Left renal pelvis (tissue), 4 donors: ENCODE measurements at places on chromosomes 1 and 21. TPM values are rescaled to one million over a fixed set of nuclear protein-coding genes. Genes with fewer than 3 reads are reported as not detected.

DNA sequence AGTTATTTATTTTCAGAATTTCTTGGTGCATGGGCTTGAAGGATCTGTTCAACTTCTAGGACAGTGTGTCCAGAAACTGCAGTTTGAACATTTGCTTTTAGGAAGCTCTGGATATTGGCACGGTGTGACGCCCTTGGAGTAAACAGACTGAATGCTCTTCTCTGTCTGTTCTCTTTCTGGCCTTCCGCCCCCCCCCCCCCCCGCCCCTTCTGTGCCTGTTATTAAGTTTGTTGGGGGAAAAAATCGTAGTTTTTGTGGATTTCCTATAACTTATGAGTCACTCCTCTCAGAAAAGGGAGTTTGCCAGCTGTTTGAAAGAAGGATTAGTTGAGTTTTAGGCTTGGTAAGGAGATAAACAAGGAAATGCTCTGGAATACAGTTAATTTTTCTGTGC, 1.2 kb downstream of the KCTD3 start:
- DNase-seq = peak; percentile 29

DNA sequence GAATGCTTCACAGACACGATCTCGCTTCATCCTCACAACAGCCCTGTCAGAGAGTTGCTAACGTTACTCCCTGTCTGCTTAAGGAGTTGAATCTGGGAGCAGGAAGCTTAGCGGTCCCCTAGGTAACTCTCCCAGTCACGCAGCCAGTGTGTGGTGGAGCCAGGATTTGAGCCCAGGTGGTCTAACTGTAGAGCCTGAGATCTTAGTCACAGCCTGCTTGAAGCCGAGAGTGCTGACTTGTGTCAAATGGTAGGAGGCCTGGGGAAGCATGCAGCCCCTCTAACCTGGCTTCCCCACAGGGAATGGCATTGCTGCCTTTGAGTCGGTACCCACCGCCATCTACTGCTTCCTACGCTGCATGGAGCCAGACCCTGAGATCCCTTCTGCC, 4.1 kb downstream of the ADPRS start:
- DNase-seq = no peak

GRCh38 chr1:203465948-203466347, 9.7 kb upstream of the PRELP start:
- no peak for DNase-seq

- DNase-seq = peak; percentile 26
Measured at GRCh38 chr21:45923146-45923545, 58.4 kb upstream of the COL6A1 start.

DNA sequence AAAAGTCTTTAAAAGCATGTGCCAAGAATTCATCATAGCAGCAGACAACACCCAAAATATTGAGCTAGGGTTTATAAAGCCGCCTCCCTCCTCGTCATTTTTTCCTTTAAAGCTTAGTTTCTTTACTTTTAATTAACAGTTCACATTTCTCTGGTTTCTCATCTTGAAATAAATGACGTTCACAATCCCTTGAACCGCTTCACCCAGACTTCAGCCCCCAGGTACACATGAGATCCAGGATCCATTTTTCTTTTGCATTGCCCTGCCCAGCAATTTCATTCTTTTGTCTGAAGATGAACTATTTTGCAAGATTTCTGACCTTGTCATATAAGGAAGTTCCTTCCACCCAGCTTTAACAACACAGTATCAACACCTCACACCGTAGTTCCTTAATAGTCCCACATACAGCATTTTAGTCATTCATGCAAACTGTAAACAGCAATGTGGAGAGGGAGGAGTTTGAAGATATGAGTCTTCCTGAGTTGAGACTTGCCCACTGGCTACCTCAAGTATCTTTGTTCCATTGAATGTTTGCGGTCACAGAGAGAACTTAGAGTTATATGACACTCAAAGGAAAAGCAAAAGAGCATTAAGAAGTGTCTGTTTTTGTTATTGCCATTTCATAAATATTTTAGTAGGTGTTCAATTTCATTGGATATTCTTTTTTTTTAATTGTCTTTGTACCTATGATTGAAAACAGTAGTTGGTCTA, 35.3 kb upstream of the CACYBP start:
- DNase-seq = no peak

The CRNN gene
- not detected for polyA plus RNA-seq

DNA sequence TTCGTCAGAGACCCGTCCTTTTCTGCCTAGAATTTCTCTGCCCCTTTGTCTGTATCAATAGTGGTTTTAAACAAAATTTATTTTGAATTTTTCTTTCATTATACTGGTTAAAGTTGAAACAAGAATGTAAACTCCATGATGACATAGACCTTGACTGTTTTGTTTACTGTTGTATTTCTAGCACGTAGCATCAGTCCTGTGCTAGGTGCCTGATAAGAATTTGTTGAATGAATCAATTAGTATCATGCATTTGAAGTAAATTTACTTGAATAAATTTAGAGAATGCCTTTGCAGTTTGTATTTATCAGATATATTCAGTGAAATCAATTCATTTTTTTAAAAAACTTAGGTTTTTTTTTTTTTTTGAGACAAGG, 69.9 kb downstream of the EPB41 start:
- DNase-seq = no peak

- DNase-seq = no peak
Measured at GRCh38 chr1:76909311-76909710, 42.0 kb downstream of the ST6GALNAC5 start.

The HSD11B1 gene
- 0.17 TPM for polyA plus RNA-seq

GRCh38 chr1:226541231-226541630, 7.3 kb upstream of the STUM start:
- no peak for DNase-seq

DNA sequence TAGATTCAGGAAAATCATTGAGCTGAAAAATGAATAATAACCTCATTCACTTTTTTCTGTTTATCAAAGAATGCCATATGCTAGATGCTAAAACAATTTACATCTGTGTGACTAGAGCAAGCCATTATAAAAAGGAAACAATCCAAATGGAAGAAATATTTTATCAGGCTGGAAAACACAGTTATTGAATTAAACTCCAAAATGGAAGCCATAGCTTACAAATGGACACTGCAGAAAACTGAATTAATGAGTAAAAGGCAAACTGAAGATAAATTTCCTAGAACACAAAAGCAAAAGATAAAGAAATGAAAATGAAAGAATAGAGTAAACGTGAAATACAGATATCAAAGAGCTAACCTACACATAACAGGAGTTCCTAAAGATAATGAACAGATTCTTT, 33.1 kb upstream of the IL10 start:
- DNase-seq = no peak

The LCE1A gene
- not detected for polyA plus RNA-seq

The C1QB gene
- polyA plus RNA-seq = 31.9 TPM

The KCNE2 gene
- 1.1 TPM for polyA plus RNA-seq

DNA sequence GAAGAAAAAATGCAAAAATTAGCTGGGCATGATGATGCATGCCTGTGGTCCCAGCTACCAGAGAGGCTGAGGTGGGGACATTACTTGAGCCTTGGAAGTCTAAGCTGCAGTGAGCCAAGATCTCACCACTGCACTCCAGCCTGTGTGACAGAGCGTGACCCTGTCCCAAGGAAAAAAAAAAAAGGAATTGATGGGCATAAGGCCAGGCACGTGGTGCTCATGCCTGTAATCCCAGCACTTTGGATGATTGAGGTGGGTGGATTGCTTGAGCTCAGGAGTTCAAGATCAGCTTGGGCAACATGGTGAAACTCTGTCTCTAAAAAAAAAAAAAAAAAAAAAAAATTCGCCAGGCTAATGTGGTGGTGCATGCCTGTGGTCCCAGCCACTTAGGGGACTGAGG, 55.8 kb upstream of the ATP2B4 start:
- DNase-seq = no peak

GRCh38 chr1:43908858-43909257, 24.7 kb upstream of the ARTN start:
- no peak for DNase-seq

DNA sequence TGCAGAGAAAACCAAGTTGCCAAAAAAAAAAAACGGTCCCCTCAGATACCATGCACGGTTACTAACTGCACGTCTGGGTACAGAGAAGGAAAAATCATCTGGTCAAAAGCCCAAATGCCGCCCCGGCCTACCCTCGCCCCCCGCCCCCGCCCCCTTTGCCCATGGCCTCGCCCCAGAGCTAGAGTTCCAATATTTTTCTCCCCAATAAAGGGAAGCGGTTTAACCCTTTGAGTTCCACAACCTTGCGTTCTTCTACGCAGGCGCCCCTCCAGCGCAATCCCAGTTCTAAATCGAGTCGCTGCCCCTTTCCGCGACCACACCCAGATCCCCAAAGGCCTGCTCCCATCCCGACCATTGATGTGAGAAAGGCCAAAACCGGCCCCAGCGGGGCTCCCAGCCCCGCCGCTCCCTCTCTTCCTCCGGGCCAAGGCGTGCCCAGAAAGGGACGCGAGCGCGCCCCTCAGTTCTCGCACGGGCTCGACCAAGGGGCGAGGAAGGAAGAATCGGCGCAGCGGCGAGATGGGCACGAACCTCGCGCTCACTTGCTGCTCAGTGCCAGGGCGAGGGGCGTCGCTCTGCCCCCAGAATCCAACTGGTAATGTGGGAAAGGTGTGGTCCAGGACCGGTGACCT, 797 bp downstream of the WDR47 start:
- DNase-seq = no peak

DNA sequence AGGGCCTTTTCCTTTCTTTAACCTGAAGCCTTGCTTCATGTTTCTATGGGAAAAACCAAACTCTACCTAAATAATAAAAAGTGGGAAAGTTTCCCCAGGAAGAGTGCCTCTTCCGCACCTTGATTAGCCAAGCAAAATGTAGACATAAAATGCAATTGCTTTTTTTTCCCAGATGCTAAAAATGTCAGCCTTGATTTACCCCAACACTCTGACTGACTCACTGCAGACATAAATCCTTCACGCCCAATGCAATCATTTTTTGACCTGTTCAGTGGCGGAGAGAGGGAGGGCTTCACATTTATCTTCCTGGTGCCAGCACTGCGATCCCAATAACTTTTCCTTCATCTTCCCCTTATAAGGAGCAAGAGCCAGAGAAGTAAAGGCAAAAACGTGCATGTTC, 261.5 kb downstream of the SEC16B start:
- DNase-seq = no peak

The CD52 gene
- polyA plus RNA-seq = 6.6 TPM

The SAMSN1 gene
- 5.9 TPM for polyA plus RNA-seq

The TTC39A gene
- 8.0 TPM for polyA plus RNA-seq

The PYGO2 gene
- 36.8 TPM for polyA plus RNA-seq

DNA sequence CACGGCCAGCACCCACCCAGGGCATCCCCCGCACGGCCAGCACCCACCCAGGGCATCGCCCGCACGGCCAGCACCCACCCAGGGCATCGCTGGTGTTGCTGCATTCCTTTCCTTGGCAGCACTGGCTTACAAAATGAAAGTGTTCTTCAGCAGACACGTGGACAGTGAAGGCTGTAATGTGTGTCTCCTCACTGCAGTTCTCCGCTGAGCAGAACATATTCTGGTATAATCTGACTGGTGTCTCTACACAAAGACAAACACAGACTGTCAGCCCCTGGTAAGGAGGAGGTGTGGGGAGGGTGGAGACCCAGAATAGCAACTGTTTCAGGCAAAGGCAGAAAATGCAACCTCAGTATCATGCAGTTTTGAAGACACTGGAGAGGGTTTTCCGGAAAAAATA, 7.3 kb downstream of the LYPD8 start:
- DNase-seq = no peak

The FCRL1 gene
- polyA plus RNA-seq = not detected

DNA sequence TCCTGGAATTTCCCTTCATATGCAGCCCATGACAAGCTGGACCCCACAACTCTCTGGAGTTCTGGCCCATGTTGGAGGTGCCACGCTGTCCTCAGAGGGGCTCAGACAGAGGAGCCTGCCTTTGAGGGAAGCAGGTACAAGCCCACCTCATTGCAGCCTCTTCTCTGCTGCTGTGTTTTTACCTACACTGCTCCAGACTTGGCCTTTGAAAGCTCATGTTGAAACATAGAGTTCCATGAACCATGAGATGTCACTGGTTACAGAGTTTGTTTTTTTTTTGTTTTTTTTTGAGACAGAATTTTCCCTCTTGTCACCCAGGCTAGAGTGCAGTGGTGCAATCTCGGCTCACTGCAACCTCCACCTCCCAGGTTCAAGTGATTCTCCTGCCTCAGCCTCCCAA, 22.1 kb upstream of the ZBTB21 start:
- no peak for DNase-seq

- no peak for DNase-seq
Measured at GRCh38 chr1:60615666-60616065, 466.7 kb upstream of the NFIA start.

The CYP4A22 gene
- 0.53 TPM for polyA plus RNA-seq

GRCh38 chr21:16376673-16377072, 646.9 kb downstream of the USP25 start:
- DNase-seq = no peak

The B3GALT5 gene
- polyA plus RNA-seq = 1.9 TPM

The DDOST gene
- 213 TPM for polyA plus RNA-seq

- no peak for DNase-seq
Measured at GRCh38 chr1:25695771-25696311, 79.2 kb downstream of the MAN1C1 start.

GRCh38 chr1:116322752-116323405, 50.2 kb upstream of the ATP1A1 start:
- no peak for DNase-seq

The ETV3L gene
- not detected for polyA plus RNA-seq

DNA sequence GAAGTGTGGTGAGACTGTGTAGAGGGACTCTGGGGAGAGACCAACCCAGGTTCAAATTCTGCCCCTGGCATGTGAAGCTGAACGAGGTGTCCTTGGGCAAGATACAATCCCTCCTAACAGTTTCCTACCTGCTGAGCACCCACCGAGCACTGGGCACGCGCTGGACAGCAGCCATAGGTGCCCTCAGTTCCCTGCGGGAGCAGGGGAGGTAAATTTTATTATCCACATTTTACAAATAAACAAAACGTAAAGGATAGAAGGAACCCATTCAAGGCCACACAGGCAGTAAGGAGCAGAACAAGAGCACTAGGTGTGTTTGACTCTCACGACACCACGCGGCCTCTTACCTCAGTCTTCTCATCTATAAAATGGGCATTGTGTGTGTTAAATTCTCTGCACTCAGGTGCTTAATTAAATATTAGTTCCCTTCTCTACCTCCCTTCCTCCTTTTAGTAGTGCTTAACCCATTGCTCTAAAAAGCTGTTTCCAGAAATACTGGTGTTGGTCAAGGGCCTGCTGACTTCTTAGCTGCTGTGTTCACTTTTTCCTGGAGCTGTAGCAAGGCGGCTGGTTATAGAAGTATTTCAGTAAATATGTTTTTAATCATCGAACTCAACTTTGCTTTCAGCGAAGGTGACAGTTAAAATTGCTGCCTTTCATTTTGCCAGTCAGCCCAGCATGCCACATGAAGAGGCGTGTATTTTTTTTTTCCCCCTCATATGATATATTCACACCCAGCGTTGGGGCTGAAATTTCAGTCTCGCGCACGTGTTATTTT, 41.6 kb downstream of the PGBD5 start:
- DNase-seq = no peak

GRCh38 chr1:111483166-111483565, 9.4 kb downstream of the C1orf162 start:
- DNase-seq = no peak
